ENCODE measurements at places on chromosomes 4 and X.
A peak's percentile ranks its signal among the peaks of the same experiment; 100 is the strongest.

- DNase-seq = no peak
These were observed 48.2 kb downstream of the THAP9 start for GRCh38 chr4:82948647-82949204.

- DNase-seq = no peak
These were observed 327.2 kb upstream of the DIPK2B start for GRCh38 chrX:45527834-45528233.

DNA sequence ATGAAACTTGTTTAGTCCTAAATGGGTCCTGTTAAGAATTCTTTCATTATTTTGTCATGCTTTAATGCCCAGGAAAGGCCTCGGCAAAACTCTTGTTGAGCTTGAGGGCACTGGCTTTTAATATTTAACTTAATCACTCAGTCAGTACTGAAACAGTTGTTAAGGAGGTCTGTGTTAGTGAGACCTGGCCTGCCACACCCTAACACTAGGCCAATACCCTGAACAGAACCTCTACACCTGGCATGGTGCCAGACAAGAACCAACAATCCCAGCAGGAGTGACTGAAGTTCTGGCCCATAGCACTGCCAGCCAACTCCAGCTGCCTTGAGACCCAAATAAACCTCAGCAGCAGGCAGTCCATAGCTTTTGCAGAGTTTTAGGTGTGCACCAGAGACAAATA is 85.7 kb upstream of the ITM2A start:
- no peak for DNase-seq

DNA sequence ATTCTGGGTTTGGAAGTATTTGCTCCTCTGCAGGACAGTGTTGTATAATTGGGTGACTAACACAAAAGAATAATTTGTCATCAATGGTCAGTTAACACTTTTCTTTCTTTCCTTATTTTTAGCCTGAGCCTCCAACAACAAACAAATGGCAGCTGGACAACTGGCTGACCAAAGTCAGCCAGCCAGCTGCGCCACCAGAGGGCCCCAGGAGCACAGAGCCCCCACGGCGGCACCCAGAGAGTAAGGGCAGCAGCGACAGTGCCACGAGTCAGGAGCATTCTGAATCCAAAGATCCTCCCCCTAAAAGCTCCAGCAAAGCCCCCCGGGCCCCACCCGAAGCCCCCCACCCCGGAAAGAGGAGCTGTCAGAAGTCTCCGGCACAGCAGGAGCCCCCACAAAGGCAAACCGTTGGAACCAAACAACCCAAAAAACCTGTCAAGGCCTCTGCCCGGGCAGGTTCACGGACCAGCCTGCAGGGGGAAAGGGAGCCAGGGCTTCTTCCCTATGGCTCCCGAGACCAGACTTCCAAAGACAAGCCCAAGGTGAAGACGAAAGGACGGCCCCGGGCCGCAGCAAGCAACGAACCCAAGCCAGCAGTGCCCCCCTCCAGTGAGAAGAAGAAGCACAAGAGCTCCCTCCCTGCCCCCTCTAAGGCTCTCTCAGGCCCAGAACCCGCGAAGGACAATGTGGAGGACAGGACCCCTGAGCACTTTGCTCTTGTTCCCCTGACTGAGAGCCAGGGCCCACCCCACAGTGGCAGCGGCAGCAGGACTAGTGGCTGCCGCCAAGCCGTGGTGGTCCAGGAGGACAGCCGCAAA is 106.0 kb downstream of the KLHL8 start:
- no peak for DNase-seq

- DNase-seq = no peak
These were observed 260.5 kb downstream of the RAPGEF2 start for GRCh38 chr4:159363361-159363760.

DNA sequence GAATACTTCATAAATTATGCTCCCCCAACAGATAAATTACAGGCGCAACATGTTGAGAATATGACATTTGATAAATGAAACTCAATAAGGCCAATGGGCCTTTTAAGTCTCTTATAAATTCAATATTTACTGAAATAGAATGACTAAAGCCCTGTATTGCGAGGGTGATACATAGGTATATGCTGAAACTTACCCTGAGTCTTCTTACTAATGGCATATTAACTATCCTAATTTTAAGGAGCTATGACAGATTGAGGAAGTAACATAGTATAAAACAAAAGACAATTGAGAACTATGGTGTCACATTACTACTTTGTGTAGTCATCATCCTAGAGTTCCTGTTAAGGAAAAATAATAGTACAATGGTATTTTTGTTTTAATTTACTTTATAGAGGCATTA is 440.7 kb downstream of the IL15 start:
- no peak for DNase-seq

DNA sequence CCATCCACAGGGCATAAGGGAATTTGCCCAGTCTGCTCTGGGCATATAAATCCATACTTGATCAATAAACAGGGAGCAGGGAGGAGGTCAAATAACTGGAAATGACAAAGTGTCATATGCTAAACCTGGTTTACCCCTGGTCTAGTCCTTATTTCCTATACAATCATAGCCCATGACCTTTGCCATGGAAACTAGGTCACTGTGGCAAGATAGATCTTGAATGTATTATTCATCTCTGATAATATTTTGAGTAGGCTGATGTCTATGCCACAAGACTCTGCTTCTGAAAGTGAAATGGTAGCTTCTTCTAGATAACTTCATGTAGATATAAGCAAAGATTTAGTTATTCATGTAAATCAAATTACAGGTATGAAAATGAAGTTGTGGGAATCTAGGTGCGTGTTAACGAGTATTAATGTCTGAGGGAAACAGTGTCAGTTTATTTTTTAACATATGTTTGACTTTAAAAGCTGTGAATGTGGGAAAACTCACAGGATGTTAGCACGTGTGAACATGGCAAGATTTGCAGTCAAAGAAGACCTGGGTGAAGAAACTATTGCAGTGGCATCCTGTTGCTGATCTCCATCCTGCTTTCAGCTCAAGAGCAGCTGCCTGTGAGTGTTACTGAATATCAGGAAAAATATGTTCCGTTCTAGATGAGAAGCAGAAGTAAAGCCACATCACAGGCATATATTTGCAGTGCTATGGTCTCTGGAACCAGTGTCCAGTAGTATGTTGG is 81.8 kb upstream of the NDP start:
- no peak for DNase-seq

DNA sequence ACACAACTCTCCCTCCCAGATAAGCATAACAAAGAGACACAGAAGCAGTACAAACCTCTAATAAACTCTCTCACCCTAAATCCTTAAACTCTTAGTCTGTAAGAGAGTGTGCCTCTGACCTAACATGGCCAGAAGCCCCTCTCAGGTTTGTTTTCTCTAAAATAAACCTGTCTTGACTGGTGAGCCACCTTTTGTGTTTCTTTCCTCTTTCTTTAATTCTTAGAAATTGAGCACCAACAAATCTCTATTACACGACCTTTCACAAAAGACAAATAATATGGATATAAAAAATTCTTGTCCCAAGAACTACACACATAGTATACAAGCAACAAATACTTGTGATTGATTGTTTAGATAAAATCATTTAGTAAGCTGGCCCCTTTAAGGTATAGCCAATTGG is 573.7 kb downstream of the EPHA5 start:
- no peak for DNase-seq

DNA sequence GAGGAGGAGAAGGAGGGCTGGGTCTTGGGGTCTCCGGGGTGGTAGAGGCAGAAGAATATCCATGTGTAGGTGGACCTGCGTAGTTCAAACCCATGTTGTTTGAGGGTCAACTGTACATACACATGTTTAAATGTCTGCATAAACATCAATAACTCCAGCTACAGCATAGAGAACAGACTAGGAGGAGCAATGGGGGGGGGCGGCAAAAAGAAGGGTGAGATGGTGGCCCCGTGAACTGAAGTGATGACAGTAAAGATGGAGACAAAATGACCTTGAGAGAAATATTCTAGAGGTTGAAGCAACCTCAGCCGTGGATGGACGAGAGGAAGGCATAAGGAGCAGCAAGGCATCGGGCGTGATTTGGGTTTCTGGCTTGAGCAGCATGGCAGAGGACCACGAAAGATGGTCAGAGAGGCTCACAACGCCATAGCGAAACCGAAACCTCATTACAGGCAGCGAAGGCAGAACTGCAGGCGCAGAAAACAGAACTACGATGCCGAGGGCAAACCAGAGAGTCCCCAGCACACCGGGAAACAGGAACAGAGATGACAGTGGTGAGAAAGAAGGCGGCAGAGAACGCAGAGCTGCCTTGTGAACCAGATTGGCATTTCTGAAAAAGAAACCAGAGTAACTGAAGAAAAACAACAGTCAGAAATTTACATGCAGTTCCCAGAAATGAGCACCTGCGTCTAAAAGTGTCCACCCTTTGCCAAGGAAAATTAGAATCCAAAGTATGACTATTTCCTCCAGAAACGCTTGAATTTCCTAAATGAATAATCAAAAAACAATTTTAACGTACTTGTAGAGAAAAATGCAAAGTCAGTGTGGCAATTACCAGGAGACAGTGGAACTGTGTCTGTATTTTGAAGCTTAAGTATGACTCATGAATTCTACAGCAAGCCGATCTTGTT is 50.3 kb upstream of the ENPP6 start:
- DNase-seq = peak; percentile 19

DNA sequence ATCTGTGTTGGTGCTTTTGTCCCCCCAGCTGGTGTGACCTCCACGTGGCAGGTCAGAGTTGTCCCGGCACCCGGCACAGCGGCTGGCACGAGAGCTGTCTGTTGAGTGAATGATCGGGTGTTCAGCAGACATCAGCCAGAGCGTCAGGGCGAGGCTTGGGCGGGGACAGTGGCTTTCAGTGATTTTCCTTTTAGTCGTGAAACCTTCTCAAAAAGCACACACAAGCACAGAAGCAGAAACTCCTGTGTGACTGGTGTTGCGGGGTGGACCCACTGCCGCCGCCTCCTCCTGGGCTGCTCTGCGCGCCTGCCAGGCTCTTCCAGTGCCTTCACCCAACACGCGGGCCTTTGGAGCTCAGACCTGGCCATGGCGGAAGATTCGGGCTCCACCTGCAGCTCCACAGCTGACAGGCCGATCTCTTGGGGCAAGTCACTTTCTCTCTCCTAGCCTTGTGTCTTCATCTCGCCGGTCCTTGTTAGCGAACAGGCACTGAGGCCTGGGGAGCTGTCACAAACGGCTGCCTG is 51.4 kb upstream of the HGFAC start:
- no peak for DNase-seq

- no peak for DNase-seq
These were observed 1.4 kb downstream of the MXD4 start for GRCh38 chr4:2260344-2261109.

GRCh38 chr4:163343604-163344146 is at the start of gene NPY5R:
NPY5R (plus strand) TSS chr4:163343892; CDS start chr4:163350274, 6,382 bp downstream.
- no peak for DNase-seq

GRCh38 chr4:112128452-112128851 is 16.8 kb upstream of the FAM241A start:
- no peak for DNase-seq

DNA sequence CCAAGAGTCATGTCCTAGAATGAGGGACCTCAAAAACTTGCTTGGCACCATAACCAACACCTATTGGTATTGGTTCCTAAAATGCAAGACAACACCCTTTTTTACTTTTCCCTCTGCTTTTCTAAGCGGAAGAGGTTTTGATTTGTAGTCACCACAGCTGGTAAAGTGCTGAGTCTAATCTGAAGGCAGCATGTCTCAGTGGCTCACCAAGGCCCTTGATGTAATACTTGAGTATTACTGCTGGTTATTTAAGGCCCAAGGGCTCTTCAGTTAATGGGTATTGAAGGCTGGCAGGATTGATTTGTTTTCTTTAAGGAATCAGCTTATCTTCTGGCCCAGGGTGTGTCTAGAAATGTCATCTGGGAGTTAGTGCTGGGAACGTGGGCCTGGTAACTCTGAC is 735.1 kb downstream of the GLUD2 start:
- no peak for DNase-seq

DNA sequence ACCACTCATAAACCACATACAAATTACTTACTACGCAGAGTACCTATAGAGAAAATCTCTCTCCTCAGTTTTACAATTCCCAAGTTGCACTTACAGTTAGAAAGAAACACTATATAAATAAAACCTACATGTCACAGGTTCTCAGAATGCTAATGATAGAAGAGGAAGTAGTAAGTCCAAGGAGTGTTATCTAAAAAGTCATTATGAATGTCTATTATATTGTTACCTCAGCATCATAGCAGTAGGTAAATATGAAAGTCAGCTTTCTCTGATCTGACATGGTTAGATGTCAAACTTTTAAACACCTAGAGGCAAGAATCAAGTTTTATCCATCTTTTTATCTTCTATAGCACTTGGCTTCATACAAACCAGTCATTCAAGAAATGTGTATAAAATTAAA is 163.2 kb upstream of the FAM241A start:
- no peak for DNase-seq

DNA sequence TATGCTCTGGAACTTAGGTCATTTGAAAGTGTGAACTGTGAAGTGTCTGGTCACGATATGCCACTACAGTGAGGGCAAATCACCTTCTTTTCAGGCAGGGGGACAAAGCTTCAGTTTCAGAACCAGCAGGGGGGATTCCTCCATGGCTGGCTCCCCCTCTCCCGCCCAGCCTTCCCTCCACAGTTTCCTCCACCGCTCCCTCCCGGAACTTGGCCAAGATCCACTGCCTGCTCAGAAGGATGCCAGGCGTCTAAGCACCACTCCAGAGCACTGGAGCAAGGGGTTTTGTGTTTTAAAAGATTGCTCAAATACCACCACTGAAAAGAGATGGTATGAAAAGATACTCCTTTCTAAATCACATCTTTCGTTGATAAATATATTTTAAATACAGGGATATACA is 126.9 kb downstream of the ELOVL6 start:
- no peak for DNase-seq

GRCh38 chr4:169074117-169074516 is 64.1 kb upstream of the CBR4 start:
- no peak for DNase-seq

DNA sequence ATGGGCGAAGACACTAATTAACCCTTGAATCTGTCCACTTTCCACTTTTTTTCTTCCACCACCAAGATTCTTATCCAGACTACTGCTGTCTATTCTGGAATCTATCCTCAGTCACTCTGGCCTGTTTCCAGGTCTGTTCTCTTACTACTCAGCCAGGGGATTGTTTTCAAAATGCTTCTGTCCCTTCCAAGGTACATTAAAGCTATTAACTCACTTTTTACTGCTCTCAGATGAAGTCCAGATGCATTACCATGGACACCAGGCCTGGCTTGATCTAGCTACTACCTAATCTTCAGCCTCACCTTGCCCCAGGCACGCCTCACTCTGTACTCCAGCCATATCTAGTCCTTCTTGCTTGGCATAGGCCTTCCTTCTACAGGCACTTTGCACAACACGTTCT is 66.4 kb downstream of the GALNT7 start:
- no peak for DNase-seq

DNA sequence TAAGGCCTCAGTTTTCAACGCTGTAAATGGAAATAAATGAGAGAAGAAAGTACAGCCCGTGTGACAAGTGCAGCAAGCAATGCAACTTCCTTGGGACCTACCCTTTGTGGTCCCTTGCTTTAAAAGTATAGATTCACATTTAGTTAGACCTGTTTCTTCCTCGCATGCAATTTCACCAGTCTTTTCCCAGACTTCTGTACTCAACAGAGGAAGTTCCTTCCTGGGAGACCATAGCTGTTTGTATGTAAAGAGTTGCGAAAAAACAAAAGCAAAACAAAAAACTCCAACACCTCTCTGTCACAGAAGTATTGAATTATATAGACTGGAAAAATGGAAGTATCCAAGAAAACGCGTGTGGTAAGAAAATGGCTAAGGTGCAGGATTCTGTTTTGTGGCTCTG is 1.1 kb upstream of the IRF2 start:
- DNase-seq = no peak

Measured in stimulated activated CD8-positive, alpha-beta memory T cell treated with anti-CD3 and anti-CD28 coated beads, Interleukin-4, amount 100 ng/mL, for 1 hour (primary cell).